ENCODE measurements at places on chromosomes 3 and 15. TPM values are rescaled to one million over a fixed set of nuclear protein-coding genes. Genes with fewer than 3 reads are reported as not detected.

The ST8SIA2 gene
- total RNA-seq = not detected

DNA sequence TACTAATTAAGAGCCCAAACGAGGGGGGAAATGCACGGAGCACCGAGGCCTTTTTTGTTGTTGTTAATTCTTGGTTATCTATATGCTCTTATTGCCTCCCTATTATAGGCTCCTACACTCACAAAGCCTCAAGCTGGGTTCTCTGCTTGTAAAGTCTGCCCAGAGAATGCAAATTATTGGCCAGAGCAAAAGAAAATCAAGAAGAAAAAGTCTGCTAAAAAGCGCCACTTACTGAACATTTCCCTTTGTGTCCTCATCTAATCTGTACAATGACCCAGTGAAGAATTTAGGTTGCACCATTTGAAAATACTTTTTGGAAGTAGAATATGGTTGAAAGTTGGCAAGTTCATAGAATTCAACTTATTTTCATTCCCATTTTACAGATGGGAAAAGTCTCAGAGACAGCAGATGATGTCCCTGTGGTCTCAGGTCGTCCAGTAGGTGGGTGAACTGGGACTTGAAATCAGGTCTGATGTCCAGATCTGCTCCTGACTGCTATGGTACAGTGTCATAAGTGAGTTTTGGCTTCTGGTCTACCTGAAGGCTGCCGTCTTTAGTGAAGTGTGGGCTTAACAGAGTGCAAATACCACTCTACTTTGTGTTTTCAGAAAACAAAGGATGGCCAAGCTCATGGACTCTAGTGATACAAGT is 1.1 kb upstream of the TNFAIP8L3 start:
- DNase-seq = no peak
- peaks cover 34% of the 10 kb centered on the region for H3K27me3 ChIP-seq
- no peak overlapping the region for H3K27ac ChIP-seq
- H3K36me3 ChIP-seq = no peaks in the 10 kb centered on the region

- H3K4me1 ChIP-seq = no peaks in the 10 kb centered on the region
- no peak for DNase-seq
- no peaks in the 10 kb centered on the region for H3K27me3 ChIP-seq
- no peak overlapping the region for H3K27ac ChIP-seq
- no peak overlapping the region for H3K4me3 ChIP-seq
- no peaks in the 10 kb centered on the region for H3K36me3 ChIP-seq
Observed at GRCh38 chr15:25905140-25905539, 42.0 kb upstream of the ATP10A start.

DNA sequence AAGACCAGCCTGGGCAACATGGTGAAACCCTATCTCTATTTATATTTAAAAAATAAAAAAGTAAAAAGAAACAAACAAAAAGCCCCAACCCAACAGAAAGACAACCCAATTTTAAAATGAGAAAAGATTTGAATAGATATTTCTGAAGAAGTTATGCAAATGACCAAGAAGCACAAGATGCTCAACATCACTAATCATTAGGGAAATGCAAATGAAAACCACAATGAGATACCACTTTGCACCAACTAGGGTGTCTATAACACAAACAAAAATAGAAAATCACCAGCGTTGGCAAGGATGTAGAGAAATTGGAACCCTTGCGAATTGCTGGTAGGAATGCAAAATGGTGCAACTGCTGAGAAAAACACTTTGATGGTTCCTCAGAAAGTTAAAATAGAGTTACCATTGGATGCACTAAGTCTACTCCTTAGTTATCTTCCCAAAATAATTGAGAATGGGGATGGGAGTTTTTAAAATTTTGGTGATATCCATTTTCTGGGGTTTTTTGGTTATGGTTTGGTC is 45.8 kb upstream of the CCNB2 start:
- no peaks in the 10 kb centered on the region for H3K27me3 ChIP-seq
- peaks cover 2% of the 10 kb centered on the region for H3K4me1 ChIP-seq
- H3K4me3 ChIP-seq = no peak overlapping the region
- peaks cover 85% of the 10 kb centered on the region for H3K36me3 ChIP-seq
- H3K27ac ChIP-seq = no peak overlapping the region
- no peak for DNase-seq

The ROBO2 gene
- not detected for total RNA-seq

The FANCD2OS gene
- not detected for total RNA-seq

The ANKRD63 gene
- total RNA-seq = 0.35 TPM

- peaks cover 10% of the 10 kb centered on the region for H3K27me3 ChIP-seq
- no peak overlapping the region for H3K4me3 ChIP-seq
- H3K36me3 ChIP-seq = no peaks in the 10 kb centered on the region
- no peak for DNase-seq
- no peaks in the 10 kb centered on the region for H3K4me1 ChIP-seq
Observed at GRCh38 chr3:150926328-150926727, 21.1 kb upstream of the MINDY4B start.

DNA sequence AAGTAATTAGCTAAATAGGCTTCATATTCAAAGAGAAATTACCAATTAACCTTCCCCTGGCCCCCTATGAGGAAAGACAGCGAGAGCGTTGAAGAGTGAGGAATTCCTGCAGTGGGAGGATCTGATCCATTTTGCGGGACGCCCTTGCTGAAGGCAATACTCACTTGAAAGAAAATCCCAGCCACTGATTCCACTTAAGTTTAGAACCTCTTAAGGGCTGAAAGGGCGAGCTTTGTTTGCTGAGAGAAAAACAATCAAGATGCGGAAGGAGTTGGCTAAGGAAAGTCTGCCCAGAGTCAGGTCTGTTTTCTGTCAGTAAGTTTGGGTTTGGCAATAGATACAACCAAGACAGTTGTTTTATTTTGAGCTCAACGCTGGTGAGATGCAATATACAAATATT is 102.8 kb upstream of the GBE1 start:
- no peak for DNase-seq
- no peak overlapping the region for H3K27ac ChIP-seq
- H3K27me3 ChIP-seq = no peaks in the 10 kb centered on the region
- H3K4me1 ChIP-seq = no peaks in the 10 kb centered on the region
- no peak overlapping the region for H3K4me3 ChIP-seq
- no peaks in the 10 kb centered on the region for H3K36me3 ChIP-seq

DNA sequence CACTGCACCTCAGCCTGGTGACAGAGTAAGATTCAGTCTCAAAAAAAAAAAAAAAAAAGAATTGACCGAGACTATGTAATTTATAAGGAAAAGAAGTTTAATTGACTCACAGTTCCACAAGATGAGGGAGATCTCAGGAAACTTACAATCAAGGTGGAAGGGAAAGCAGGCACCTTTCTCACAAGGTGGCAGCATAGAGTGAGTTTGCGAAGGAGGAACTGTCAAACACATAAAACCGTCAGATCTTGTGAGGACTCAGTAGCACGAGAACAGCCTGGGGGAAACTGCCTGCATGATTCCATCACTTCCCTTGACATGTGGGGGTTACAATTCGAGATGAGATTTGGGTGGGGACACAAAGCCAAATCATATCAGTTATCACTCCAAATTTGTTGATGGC is 380.9 kb downstream of the EDEM1 start:
- DNase-seq = no peak
- no peaks in the 10 kb centered on the region for H3K4me1 ChIP-seq
- no peak overlapping the region for H3K4me3 ChIP-seq

DNA sequence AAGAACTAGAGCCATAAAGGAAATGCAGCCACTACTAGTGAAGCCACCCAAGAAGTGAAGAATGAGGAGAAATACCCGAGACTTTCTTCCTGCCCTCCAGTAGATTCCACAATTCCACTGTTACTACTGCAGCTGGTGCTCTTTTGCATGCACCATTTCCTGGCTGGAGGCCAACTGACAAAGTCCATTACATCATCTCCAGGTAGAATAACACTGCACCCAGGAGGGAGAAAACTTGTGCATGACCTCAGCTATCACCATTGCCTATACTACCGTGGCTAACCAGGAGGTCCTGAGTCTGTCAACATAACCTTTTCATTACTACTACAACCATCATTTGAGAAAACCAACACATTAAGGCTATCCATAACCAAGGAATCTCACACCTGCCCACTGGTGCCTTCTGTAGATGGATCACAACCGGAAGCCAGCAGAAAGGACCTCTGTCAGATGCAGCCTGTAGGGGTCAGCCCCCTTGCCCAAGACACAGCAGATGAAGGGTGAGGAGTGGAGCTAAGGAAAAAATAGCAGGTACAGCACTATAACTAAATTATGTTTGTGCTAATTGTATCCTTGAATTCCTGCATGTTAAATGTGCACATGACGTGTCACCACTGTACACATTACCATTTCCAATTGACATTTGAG is 200.8 kb upstream of the C2CD4B start:
- no peaks in the 10 kb centered on the region for H3K36me3 ChIP-seq
- no peak overlapping the region for H3K4me3 ChIP-seq
- H3K27me3 ChIP-seq = peaks cover 3% of the 10 kb centered on the region
- no peaks in the 10 kb centered on the region for H3K4me1 ChIP-seq

The CCR9 gene
- not detected for total RNA-seq

The ARGFX gene
- total RNA-seq = not detected

GRCh38 chr3:193872265-193872753 is 263.6 kb upstream of the HES1 start:
- no peaks in the 10 kb centered on the region for H3K27me3 ChIP-seq
- no peak overlapping the region for H3K4me3 ChIP-seq
- H3K4me1 ChIP-seq = peaks cover 7% of the 10 kb centered on the region
- no peak for DNase-seq
- no peak overlapping the region for H3K27ac ChIP-seq
- no peaks in the 10 kb centered on the region for H3K36me3 ChIP-seq

The DPPA2 gene
- not detected for total RNA-seq

DNA sequence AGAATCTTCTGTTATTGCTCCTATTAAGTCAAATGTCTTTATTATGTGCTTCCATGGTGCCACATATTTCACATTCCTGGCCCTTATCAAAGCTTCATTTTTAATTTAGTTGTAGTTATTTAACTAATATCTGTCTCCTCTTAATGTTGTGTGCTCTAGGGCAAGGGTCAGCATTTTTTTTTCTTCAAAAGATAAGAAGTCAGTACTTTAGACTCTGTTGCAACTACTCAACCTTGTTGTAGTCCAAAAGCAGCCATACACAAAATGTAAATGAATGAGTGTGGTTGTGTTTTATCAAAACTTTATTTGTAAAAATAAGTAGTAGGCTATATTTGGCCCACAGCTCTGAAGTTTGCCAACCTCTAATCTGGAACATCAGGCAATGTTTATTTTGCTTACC is 394.7 kb upstream of the CBLB start:
- no peak overlapping the region for H3K4me3 ChIP-seq
- H3K27me3 ChIP-seq = no peaks in the 10 kb centered on the region
- DNase-seq = no peak

The ANKUB1 gene
- not detected for total RNA-seq

The POPDC2 gene
- 5.5 TPM for total RNA-seq

- H3K36me3 ChIP-seq = no peaks in the 10 kb centered on the region
- no peaks in the 10 kb centered on the region for H3K27me3 ChIP-seq
- no peak overlapping the region for H3K27ac ChIP-seq
- H3K4me3 ChIP-seq = no peak overlapping the region
- H3K4me1 ChIP-seq = no peaks in the 10 kb centered on the region
Observed at GRCh38 chr3:41102053-41102556, 97.2 kb upstream of the CTNNB1 start.

- DNase-seq = peak; percentile 27
- H3K27ac ChIP-seq = peak overlapping the region; percentile 90
- H3K4me1 ChIP-seq = peaks cover 66% of the 10 kb centered on the region
- H3K27me3 ChIP-seq = no peaks in the 10 kb centered on the region
- peaks cover 26% of the 10 kb centered on the region for H3K36me3 ChIP-seq
Observed at GRCh38 chr15:85583923-85584390, 203.6 kb downstream of the AKAP13 start.

The GOLGA8T gene
- not detected for total RNA-seq

Measured in CD4-positive, CD25-positive, alpha-beta regulatory T cell (primary cell).